Activated CD4-positive, alpha-beta T cell treated with anti-CD3 and anti-CD28 coated beads for 1 hour (primary cell): ENCODE measurements at places on chromosomes 5 and 9.
A peak's percentile ranks its signal among the peaks of the same experiment; 100 is the strongest.

- peak; percentile 96 for DNase-seq
Observed at GRCh38 chr9:137254624-137255447, at the start of gene NELFB. TSS of gene NELFB (plus strand) at chr9:137255327.

DNA sequence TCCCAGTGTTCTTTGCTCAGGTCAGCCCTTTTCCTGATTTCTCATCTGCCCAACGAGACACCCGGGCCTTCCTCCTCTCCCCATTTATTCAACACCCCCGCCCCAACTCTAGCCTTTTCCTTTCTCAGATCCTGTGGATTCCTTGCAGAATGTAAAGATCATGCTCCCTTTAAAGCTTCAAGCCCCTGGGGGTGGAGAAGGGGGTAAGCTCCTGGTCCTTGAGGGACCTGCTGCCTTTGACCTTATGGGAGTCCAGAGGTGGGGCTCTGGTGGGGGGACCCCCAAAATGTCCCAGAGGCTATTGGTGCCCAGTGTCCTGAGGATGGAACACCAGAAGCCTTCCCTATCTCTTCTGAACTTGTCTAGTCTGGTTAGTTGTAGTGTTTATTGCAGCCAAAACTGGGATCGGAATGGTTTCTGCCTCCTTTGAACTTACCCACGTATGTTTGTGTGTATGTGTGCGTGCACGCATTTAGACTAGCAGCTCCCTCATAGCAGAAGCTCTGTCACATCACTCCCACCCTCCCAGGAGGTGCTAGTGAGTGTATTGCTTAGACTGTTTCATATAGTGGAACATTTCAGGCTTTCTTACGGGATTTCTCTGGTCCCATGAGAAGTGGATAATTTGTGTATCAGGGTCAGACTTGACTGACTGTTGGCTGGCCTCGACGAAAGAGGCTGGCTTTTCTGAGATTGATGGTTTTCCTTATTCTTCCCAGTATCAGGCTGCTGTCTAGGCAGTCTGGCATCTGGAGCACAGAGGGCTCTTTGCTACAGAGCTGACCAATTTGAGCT lies 1.1 kb downstream of the GALNT10 start:
- DNase-seq: no peak

GRCh38 chr5:102139029-102139428 lies 157.1 kb downstream of the SLCO4C1 start:
- DNase-seq: no peak

- no peak for DNase-seq
Observed at GRCh38 chr5:100760688-100761087, 142.4 kb downstream of the ST8SIA4 start.

DNA sequence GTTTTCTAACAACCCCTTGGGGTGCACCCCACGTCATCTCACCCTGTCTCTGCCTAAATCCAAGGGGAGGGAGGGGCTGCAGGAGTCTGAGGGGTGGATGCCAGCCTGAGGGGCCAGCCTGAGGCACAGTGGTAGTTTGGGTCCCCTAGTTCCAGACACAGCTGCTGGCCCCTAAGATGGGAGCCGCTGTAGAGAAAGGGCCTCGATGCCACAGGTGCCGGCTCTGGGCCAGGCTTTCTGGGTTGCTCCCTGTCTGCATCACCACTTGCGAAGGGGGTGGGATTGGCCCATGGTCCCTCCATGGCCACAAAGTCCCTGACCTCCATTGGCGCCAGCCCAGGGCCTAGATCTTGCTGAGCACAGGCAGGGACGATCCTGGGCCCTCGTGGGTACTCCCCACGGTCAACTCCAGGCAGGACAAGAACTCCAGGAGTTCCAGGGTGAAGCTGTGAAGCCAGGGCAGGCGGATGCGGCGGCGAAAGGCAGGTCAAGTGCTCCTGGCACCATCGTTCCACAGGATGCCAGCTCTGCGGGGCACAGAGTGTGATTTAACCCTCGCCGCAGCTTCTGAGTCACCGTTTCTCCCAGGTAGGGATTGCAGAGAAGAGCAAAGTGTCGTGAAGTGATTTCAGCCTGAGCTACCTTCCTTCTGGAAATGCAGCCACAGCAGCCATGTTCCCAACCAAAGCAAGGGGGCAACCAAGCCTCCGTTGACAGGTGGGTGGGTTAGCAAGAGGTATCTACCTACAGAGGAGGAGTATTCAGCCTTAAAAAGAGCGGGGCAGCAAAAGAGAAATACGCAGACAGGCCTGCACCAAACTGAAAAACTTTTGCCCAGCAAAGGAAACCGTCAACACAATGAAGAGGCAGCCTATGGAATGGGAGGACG lies 41.6 kb upstream of the EXOC3 start:
- no peak for DNase-seq

GRCh38 chr5:53386341-53386740 lies 94.1 kb upstream of the FST start:
- no peak for DNase-seq

- no peak for DNase-seq
Observed at GRCh38 chr5:135693371-135693955, 114.7 kb upstream of the CXCL14 start.

- DNase-seq: no peak
Observed at GRCh38 chr9:71854811-71855210, 56.2 kb downstream of the ABHD17B start.

GRCh38 chr5:50934343-50934742 lies 267.9 kb downstream of the PARP8 start:
- DNase-seq: no peak

GRCh38 chr5:120958877-120959485 lies 494.9 kb downstream of the PRR16 start:
- no peak for DNase-seq

GRCh38 chr9:3059781-3060468 lies 216.0 kb upstream of the PUM3 start:
- DNase-seq: no peak
